SJSA1 (cell line): ENCODE measurements at places on chromosomes 4 and X. TPM values are rescaled to one million over a fixed set of nuclear protein-coding genes. Genes with fewer than 3 reads are reported as not detected.
A peak's percentile ranks its signal among the peaks of the same experiment; 100 is the strongest.

H2BW2 gene
- total RNA-seq: not detected in 2 replicates

GRCh38 chrX:150363561-150364346 lies 637 bp downstream of the MAMLD1 start:
- peak; percentile 58 for DNase-seq
- peak overlapping the region; percentile 73 for H3K4me3 ChIP-seq
- H3K4me1 ChIP-seq: peaks cover 21% of the 10 kb centered on the region
- H3K27ac ChIP-seq: peak overlapping the region; percentile 51

GRCh38 chr4:98634061-98634460 lies 24.4 kb downstream of the TSPAN5 start:
- H3K4me1 ChIP-seq: 0 out of 2 replicates have a peak, but pooled peaks cover 3% of the 10 kb centered on the region
- DNase-seq: no peak
- no peaks in the 10 kb centered on the region for H3K27me3 ChIP-seq

DNA sequence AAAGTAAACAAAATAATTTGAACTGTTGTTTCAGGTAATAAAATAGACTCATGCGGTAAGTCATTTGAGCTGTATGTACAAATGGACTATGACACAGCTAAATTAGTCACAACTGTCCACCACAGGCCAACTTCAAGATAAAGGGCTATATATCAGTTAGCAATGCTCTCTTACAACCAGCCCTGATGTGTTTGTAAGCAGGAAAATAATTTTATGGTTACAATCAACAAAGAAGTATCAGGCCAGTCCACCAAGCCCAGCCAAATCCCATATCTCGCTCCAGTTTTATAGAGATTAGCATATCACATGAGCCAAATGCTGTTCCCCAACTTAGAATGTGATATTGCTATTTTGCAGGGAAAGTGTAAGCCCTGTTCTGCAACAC lies 511 bp upstream of the DUSP21 start:
- H3K4me3 ChIP-seq: no peak overlapping the region
- H3K4me1 ChIP-seq: no peaks in the 10 kb centered on the region
- H3K36me3 ChIP-seq: no peaks in the 10 kb centered on the region

DNA sequence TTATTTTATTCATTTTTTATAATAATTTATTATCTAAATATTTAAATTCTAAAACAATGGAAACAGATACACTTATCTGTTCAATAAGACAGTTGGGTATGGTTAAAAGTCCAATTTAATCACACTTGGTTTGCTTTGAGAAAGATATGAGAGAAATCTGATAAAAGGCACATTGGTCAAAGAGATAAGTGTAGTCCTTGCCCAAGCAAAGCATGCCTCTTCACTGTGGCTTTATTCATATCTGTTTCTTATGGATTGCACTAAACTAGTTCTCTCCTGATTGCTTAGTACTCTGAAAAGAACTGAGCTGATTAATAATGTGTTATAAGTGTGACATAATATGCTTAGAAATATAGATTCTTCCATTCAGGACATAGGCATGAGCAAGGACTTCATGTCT lies 39.8 kb downstream of the CXCL1 start:
- no peak overlapping the region for H3K27ac ChIP-seq
- no peak overlapping the region for H3K4me3 ChIP-seq
- H3K4me1 ChIP-seq: no peaks in the 10 kb centered on the region
- H3K27me3 ChIP-seq: peaks cover 3% of the 10 kb centered on the region; the same call in 1 of the 2 replicates
- no peak for DNase-seq

DNA sequence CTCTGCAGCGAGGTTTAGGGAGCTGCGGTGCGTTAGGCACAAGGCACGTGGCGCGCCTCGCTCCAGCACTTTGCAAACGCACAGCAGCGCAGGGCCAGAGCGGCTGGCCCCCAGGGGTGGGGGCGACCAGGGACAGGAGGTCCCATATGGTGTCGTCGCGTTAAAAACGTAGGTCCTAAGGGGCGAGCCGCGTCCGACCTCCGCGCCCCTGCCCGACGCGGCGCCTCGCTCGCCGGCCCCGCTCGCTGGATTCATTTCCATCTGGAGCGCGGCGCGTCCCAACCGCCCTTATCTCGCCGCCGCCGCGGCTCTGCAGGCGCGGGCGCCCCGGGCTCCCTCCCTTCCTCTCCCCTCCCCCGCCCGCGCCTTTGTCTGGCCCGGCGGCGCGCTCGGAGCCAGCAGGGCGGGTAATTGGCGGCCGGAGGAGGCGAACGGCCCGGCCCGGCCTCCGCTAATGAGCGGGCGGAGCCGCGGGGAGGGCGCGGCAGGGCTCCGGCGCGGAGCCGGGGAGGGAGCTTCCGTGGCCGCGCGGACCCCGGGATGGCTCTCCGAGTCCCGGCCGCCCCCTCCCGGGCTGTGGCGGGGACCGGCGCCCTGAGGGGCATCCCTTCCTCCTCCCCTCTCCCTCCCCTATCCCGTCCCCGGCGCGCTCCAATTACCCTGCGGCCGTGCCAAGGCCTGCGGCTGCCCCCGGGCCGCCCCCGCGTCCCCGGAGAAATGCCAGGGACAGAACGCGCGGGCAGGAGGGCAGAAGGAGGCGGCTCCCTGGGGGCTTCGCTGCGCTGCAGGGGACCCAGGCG lies 409.0 kb downstream of the BCOR start:
- H3K4me3 ChIP-seq: peak overlapping the region; percentile 48
- H3K27ac ChIP-seq: peak overlapping the region; percentile 64
- H3K36me3 ChIP-seq: no peaks in the 10 kb centered on the region
- peaks cover 26% of the 10 kb centered on the region for H3K4me1 ChIP-seq
- DNase-seq: peak; percentile 51
- H3K27me3 ChIP-seq: no peaks in the 10 kb centered on the region

GRCh38 chrX:81527881-81528440 lies 326.1 kb downstream of the SH3BGRL start:
- no peak overlapping the region for H3K4me3 ChIP-seq
- no peaks in the 10 kb centered on the region for H3K36me3 ChIP-seq
- H3K27ac ChIP-seq: no peak overlapping the region

DNA sequence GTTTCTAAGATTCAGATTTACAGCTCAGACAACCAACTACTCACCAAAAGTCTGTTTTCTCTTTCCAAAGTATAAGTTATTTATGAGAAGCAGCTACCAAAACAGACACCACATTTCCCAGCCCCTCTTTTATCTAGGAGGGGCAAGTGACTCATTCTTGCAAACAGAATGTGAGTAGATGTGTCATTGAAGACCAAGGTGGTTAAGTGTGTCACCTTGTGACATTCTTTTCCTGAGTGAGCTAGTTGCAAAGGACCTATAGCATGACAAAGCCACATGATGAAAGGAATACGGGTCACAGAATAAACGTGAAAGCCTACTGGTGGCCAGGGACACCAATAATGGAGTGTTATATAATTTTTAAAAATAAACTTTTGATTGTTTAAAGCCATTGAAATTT lies 50.0 kb downstream of the SLC7A11 start:
- no peak overlapping the region for H3K27ac ChIP-seq
- H3K36me3 ChIP-seq: peaks cover 19% of the 10 kb centered on the region
- peaks cover 23% of the 10 kb centered on the region for H3K4me1 ChIP-seq
- no peaks in the 10 kb centered on the region for H3K27me3 ChIP-seq
- no peak overlapping the region for H3K4me3 ChIP-seq
- peak; percentile 43 for DNase-seq

NUDT9 gene
- total RNA-seq: 8.0 and 10.1 TPM in 2 replicates

CT55 gene
- not detected in 2 replicates for total RNA-seq

SRPK3 gene
- not detected in 2 replicates for total RNA-seq

- H3K4me3 ChIP-seq: no peak overlapping the region
- H3K4me1 ChIP-seq: no peaks in the 10 kb centered on the region
- no peaks in the 10 kb centered on the region for H3K27me3 ChIP-seq
- no peaks in the 10 kb centered on the region for H3K36me3 ChIP-seq
- no peak for DNase-seq
Observed at GRCh38 chr4:21552455-21552854, 396.1 kb downstream of the KCNIP4 start.

GRCh38 chr4:156391325-156391653 lies 437.6 kb upstream of the CTSO start:
- H3K36me3 ChIP-seq: no peaks in the 10 kb centered on the region
- no peak overlapping the region for H3K27ac ChIP-seq
- DNase-seq: no peak
- no peaks in the 10 kb centered on the region for H3K4me1 ChIP-seq

DNA sequence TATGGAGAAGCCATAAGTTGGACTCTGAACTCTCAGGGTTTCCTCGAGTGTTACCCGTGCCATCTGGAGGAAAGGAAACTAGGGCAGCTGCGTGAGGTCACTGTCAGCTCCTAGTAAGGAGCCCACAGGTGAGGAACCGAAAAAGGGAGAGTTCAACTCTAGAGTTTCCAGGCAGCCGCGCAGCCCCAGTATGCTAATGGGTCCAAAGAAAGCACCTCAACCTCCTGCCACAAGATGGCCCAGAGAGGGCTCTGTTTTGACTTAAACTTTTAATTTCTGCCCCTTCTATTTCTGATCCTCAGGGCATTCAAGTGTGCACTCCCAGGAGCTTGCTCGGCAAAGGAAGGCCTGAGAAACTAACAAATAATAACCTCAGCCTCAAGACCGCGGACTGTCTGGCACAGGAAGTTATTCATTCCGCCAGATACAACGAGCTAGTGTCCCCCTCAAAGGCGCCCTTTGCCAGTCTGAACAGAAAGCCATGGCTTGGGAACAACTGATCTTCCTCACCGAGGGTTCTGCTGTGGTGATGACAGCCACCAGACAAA lies 13.9 kb downstream of the SCARB2 start:
- H3K27ac ChIP-seq: no peak overlapping the region
- no peaks in the 10 kb centered on the region for H3K27me3 ChIP-seq
- peaks cover 13% of the 10 kb centered on the region for H3K36me3 ChIP-seq
- DNase-seq: no peak

- H3K36me3 ChIP-seq: no peaks in the 10 kb centered on the region
- DNase-seq: no peak
- no peaks in the 10 kb centered on the region for H3K4me1 ChIP-seq
- no peaks in the 10 kb centered on the region for H3K27me3 ChIP-seq
- H3K27ac ChIP-seq: no peak overlapping the region
- no peak overlapping the region for H3K4me3 ChIP-seq
Observed at GRCh38 chr4:135269125-135269890, 1067.7 kb upstream of the PABPC4L start.

DNA sequence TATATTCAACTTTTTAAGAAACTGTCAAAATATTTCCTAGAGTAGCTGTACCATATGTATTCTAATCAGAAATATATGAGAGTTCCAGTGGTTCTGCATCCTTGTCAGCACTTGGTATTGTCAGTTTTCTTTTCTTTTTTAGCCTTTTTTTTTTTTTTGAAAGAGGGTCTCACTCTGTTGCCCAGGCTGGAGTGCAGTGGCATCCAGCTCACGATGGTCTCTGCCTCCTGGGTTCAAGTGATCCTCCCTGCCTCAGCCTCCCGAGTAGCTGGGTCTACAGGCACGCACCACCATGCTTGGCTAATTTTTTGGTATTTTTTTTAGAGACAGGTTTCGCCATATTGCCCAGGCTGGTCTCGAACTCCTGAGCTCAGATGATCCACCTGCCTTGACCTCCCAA lies 79.1 kb downstream of the ZFX start:
- peaks cover 12% of the 10 kb centered on the region for H3K4me1 ChIP-seq
- H3K4me3 ChIP-seq: no peak overlapping the region
- no peaks in the 10 kb centered on the region for H3K36me3 ChIP-seq
- no peak overlapping the region for H3K27ac ChIP-seq
- DNase-seq: no peak

CXCL11 gene
- total RNA-seq: not detected in 2 replicates

DNA sequence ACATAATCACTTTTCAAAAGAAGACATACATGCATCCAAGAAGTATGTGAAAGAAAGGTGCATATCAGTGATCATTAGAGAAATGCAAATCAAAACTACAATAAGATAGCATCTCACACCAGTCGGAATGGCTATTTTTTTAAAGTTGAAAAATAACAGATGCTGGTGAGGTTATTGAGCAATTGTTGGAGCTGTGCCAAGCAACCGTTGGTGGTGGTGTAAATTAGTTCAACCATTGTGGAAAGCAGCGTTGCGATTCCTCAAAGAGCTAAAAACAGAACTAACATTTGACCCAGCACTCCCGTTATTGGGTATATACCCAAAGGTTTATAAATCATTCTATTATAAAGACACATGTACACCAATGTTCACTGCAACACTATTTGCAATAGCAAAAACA lies 14.2 kb downstream of the COX7B2 start:
- H3K4me3 ChIP-seq: no peak overlapping the region
- H3K36me3 ChIP-seq: no peaks in the 10 kb centered on the region
- no peaks in the 10 kb centered on the region for H3K4me1 ChIP-seq
- H3K27me3 ChIP-seq: no peaks in the 10 kb centered on the region
- H3K27ac ChIP-seq: no peak overlapping the region

DNA sequence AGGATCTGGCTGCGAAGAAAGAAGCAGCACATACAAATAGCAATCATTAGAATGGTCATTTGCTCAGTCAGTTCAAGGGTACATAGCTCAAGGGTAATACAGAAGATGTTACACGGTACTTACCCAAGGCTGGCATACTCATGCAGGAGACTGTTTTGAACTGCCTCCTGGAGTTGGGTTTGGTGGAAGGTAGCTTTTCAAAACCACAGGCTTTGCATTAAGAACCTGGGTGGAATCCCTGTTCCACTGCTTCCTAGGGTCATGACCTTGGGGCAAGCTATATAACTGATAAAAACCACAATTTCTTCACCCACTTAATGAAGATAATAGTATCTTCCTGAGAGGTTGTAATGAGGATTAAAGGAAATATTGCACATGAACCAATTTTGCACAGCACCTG lies 36.5 kb downstream of the TBC1D9 start:
- H3K4me1 ChIP-seq: peaks cover 17% of the 10 kb centered on the region
- no peaks in the 10 kb centered on the region for H3K36me3 ChIP-seq
- H3K4me3 ChIP-seq: no peak overlapping the region
- DNase-seq: no peak
- H3K27ac ChIP-seq: no peak overlapping the region
- no peaks in the 10 kb centered on the region for H3K27me3 ChIP-seq

SLC10A4 gene
- total RNA-seq: not detected in 2 replicates

ETNPPL gene
- not detected in 2 replicates for total RNA-seq

- peaks cover 11% of the 10 kb centered on the region for H3K4me1 ChIP-seq
- H3K27ac ChIP-seq: no peak overlapping the region
- H3K4me3 ChIP-seq: no peak overlapping the region
- no peaks in the 10 kb centered on the region for H3K27me3 ChIP-seq
- H3K36me3 ChIP-seq: no peaks in the 10 kb centered on the region
- DNase-seq: peak; percentile 1
Observed at GRCh38 chr4:16655111-16655510, 243.3 kb downstream of the LDB2 start.

- no peaks in the 10 kb centered on the region for H3K36me3 ChIP-seq
- no peak for DNase-seq
- H3K4me1 ChIP-seq: no peaks in the 10 kb centered on the region
- H3K27me3 ChIP-seq: no peaks in the 10 kb centered on the region
Observed at GRCh38 chr4:61841714-61842113, 641.6 kb downstream of the ADGRL3 start.

- H3K4me3 ChIP-seq: no peak overlapping the region
- H3K36me3 ChIP-seq: no peaks in the 10 kb centered on the region
- H3K27ac ChIP-seq: no peak overlapping the region
- H3K4me1 ChIP-seq: no peaks in the 10 kb centered on the region
- H3K27me3 ChIP-seq: no peaks in the 10 kb centered on the region
Observed at GRCh38 chr4:62526671-62527070, 1326.5 kb downstream of the ADGRL3 start.

- DNase-seq: no peak
- peaks cover 10% of the 10 kb centered on the region for H3K4me1 ChIP-seq
- no peaks in the 10 kb centered on the region for H3K27me3 ChIP-seq
- H3K4me3 ChIP-seq: no peak overlapping the region
- H3K36me3 ChIP-seq: peaks cover 95% of the 10 kb centered on the region
- no peak overlapping the region for H3K27ac ChIP-seq
Observed at GRCh38 chr4:88043001-88043400, 35.6 kb downstream of the PKD2 start.

- peak overlapping the region; percentile 72 for H3K4me3 ChIP-seq
- DNase-seq: peak; percentile 46
Observed at GRCh38 chrX:119236623-119237561, 807 bp downstream of the PGRMC1 start.
